ENCODE measurements at places on chromosomes 13 and 19. TPM values are rescaled to one million over a fixed set of nuclear protein-coding genes. Genes with fewer than 3 reads are reported as not detected.

DNA sequence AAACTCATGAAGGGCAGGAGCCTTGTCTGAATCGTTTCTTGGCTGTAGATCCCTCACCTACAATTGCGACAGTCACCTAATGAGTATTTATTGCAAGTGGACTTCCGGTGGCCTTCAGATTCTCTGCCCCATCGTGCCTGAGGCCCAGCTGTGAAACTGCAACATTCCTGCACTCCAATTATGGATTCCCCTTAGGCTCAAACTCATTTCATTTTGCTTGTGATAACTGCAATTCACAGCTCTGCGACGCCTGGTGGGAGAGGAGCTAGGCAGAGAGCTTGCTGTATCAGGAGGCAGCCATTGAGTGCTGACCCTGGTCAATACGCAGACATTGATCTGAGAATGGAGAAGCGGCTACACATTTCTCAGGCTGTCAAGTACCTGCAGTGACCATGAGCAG lies 59.0 kb downstream of the CCDC70 start:
- no peak for DNase-seq

GRCh38 chr19:16272945-16273344 lies 51.7 kb upstream of the KLF2 start:
- DNase-seq = no peak

DNA sequence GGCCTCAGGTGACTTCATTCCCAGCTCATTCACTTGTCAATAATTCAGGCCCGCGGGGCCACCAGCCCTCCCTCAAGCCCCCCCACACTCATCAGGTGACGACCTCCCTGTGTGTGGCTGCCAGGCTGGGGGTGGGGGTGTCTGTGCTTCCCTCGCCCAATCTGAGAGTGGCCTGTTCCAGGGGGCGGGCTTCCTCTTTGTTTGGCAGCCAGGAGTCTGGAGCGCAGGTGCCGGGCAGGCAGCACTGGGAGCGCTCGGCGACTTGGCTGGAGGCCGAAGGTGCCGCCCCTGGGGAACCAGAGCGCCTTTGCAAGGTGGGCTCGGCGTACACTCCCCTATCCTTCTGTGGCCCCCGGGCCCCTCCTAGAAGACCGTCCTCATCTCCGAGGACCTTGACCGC lies 5.4 kb upstream of the ZNF98 start:
- DNase-seq = no peak

GRCh38 chr13:112073245-112074138 lies 6.5 kb downstream of the SOX1 start:
- no peak for DNase-seq

- no peak for DNase-seq
These were observed 526.9 kb downstream of the RFC3 start for GRCh38 chr13:34344816-34345215.

GRCh38 chr19:43789029-43789428 lies 8.3 kb upstream of the KCNN4 start:
- no peak for DNase-seq

GRCh38 chr13:33377825-33378224 lies 92.3 kb upstream of the STARD13 start:
- no peak for DNase-seq

DNA sequence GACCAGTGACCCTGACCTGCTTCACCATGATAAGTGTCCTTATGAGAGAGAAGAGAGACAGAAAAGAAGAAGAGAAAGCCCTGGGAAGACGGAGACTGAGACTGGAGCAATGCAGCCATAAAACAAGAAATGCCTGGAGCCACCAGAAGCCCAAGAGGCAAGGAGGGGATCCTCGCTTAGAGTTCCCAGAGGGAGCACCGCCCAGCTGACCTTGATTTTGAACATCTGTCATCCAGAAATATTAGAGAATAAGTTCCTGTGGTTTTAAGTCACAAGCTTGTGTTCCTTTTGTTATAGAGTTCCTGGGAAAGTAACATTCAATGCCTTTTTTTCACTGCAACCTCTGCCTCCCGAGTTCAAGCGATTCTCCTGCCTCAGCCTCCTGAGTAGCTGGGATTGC lies 20.2 kb downstream of the CERS1 start:
- no peak for DNase-seq

- no peak for DNase-seq
These were observed 39.5 kb upstream of the CNMD start for GRCh38 chr13:52779103-52779502.

Gene TPRX1
- total RNA-seq = not detected

Gene ADAMTSL5
- total RNA-seq = 4.4 TPM
